Osteocyte (in vitro differentiated cells): ENCODE measurements at places on chromosomes 11 and 22. TPM values are rescaled to one million over a fixed set of nuclear protein-coding genes. Genes with fewer than 3 reads are reported as not detected.
A peak's percentile ranks its signal among the peaks of the same experiment; 100 is the strongest.

GRCh38 chr11:36273110-36273509 lies 16.1 kb downstream of the COMMD9 start:
- no peaks in the 10 kb centered on the region for H3K4me1 ChIP-seq
- peak; percentile 3 for DNase-seq
- H3K36me3 ChIP-seq: peaks cover 39% of the 10 kb centered on the region

DNA sequence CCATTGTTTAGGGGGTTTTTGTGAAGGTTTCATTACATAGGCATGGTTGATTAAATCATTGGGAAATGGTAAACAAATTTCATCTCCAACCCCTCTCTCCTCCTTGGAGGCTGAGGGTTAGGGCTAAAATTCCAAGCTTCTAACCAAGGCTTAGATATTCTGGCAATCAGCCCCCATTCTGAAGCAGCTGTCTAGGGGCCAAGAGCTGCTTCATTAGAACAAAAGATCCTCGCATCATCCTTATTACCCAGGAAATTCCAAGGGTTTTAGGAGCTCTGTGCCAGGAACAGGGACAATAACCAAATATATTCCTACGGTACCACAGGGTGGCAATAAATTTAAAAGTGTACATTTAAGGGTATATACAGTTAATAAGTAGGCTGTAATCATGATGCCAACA lies 22.5 kb upstream of the EED start:
- H3K27ac ChIP-seq: no peak overlapping the region
- H3K4me1 ChIP-seq: peaks cover 5% of the 10 kb centered on the region
- H3K4me3 ChIP-seq: no peak overlapping the region
- no peaks in the 10 kb centered on the region for H3K36me3 ChIP-seq
- no peak for DNase-seq
- peaks cover 14% of the 10 kb centered on the region for H3K27me3 ChIP-seq

RAB3IL1 gene
- total RNA-seq: 44.2 and 49.2 TPM in 2 replicates

- no peak overlapping the region for H3K4me3 ChIP-seq
- H3K27ac ChIP-seq: no peak overlapping the region
- no peak for DNase-seq
- H3K27me3 ChIP-seq: peaks cover 42% of the 10 kb centered on the region
- H3K4me1 ChIP-seq: peaks cover 5% of the 10 kb centered on the region
Measured at GRCh38 chr11:75245356-75246005, 4.9 kb downstream of the TPBGL start.

HBG1 gene
- not detected in 2 replicates for total RNA-seq

DNA sequence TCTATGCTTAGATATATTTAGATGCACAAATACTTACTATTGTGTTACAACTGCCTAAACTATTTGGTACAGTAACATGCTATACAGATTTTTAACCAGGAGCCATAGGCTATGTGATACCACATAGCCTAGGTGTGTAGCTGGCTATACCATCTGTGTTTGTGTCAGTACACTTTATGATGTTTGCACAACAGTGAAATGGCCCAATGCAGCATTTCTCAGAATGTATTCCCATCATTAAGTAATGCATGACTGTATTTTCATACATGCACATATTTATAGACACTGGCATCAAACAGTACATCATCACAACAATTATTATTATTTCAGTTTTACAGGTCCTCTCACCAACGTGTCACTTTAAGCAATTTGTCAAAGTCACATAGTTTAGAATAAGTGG lies 979.5 kb upstream of the TENM4 start:
- no peaks in the 10 kb centered on the region for H3K27me3 ChIP-seq
- H3K27ac ChIP-seq: no peak overlapping the region
- no peak for DNase-seq
- H3K4me3 ChIP-seq: no peak overlapping the region
- H3K36me3 ChIP-seq: no peaks in the 10 kb centered on the region

GRCh38 chr11:67489203-67489884 lies 6.5 kb downstream of the AIP start:
- no peak for DNase-seq
- H3K4me3 ChIP-seq: no peak overlapping the region
- peaks cover 17% of the 10 kb centered on the region for H3K36me3 ChIP-seq
- no peak overlapping the region for H3K27ac ChIP-seq
- H3K27me3 ChIP-seq: no peaks in the 10 kb centered on the region
- peaks cover 16% of the 10 kb centered on the region for H3K4me1 ChIP-seq

DNA sequence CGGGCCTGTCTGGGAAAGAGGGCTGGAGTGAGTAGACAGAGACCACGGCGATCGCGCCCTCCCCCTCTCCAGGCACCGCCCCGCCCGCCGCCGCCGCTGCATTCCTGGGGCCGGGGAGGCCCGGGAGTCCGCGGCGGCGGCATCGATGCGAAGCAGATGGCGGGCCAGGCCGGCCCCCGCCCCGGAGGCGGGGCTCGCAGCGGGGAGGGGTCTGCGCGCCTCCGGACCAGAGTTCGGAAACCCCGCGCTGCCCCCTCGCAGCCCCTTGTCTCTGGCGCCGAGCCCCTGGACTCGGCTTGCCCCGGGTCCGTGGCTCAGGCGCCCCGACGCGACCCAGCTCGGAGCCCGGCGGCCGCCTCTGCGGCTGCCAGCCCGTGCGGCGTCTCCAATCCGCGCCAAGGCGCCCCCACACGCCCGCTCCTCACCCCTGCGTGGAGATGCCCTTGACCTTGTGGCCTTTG lies 1.3 kb downstream of the SCARF2 start:
- DNase-seq: no peak
- peaks cover 44% of the 10 kb centered on the region for H3K4me1 ChIP-seq
- H3K27me3 ChIP-seq: no peaks in the 10 kb centered on the region
- no peak overlapping the region for H3K27ac ChIP-seq
- H3K4me3 ChIP-seq: peak overlapping the region; percentile 98

GRCh38 chr11:64447831-64448598 lies 89.1 kb downstream of the RPS6KA4 start:
- no peak for DNase-seq
- peak overlapping the region; percentile 34 for H3K4me3 ChIP-seq
- peaks cover 32% of the 10 kb centered on the region for H3K27me3 ChIP-seq
- H3K4me1 ChIP-seq: peaks cover 20% of the 10 kb centered on the region
- no peak overlapping the region for H3K27ac ChIP-seq
- H3K36me3 ChIP-seq: no peaks in the 10 kb centered on the region
